Activated CD8-positive, alpha-beta memory T cell treated with anti-CD3 and anti-CD28 coated beads for 48 hours (primary cell): ENCODE measurements at places on chromosomes 2 and 18.
A peak's percentile ranks its signal among the peaks of the same experiment; 100 is the strongest.

GRCh38 chr18:43525169-43525568, 247.9 kb upstream of the SYT4 start:
- no peak for DNase-seq

GRCh38 chr2:115129536-115129935, 687.1 kb downstream of the DPP10 start:
- DNase-seq = no peak

- DNase-seq = no peak
These were observed 81.9 kb upstream of the TXNDC2 start for GRCh38 chr18:9803698-9804516.

GRCh38 chr2:126655500-126656430, at the start of gene GYPC:
Gene GYPC, plus strand, starts transcription at chr2:126656158. Its CDS starts 106 bp downstream, at chr2:126656264.
- DNase-seq = peak; percentile 32

GRCh38 chr18:8704361-8705237, 757 bp upstream of the MTCL1 start:
- DNase-seq = peak; percentile 47

GRCh38 chr2:47767880-47768609, 14.9 kb upstream of the MSH6 start:
- DNase-seq = peak; percentile 69

DNA sequence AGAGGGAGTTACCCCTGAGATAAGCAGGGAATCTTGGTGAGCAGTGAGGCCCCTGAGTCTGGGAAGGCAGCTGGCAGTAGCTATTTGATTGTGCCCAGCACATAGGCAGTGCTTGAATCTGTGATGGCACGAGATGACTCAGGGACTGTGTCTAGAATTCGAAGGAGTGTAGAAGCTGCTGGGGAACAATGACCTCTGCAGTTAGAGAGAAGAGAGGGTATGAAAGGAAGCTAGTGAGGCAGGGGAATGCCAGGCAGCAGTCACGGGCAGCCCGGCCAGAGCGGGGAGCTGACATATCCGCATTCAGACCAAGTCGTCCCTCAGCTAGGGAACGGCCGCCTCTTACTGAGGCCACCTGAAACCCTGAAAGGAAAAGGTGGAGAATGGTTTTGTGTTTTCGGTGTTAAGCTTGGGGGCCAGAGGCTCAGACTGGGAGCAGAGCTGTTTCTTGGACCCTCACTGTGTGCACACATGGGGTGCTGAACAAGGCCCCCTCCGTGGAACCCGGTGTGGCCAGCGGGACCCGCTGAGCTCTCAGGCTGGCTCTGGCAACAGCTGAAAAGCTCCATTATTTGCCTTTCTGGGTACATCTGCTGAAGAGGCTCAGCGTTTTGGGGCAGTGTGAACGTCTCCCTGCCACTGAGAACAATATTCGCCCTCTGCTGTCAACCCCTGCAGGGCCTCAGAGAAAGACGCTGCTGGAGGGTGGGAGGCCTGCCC, 32.9 kb downstream of the ARHGEF4 start:
- no peak for DNase-seq

DNA sequence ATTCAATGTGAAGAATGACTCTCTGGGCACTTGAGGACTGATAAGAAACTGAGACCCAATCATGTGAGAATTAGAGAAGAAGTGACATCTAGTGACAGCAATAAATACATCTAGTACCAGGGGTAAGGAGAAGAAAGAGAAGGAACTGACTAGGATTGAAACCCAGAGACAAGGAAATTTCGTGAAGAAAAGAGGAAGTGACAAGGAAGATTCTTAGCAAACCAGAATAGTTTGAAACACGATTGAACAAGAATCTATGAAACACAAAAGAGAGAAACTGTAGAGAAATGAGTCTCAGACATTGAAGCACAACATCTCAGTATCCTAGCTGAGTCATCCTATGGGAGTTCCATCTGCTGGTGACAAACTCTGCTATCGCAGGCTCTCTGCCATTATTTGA, 571.9 kb upstream of the PKDCC start:
- no peak for DNase-seq

DNA sequence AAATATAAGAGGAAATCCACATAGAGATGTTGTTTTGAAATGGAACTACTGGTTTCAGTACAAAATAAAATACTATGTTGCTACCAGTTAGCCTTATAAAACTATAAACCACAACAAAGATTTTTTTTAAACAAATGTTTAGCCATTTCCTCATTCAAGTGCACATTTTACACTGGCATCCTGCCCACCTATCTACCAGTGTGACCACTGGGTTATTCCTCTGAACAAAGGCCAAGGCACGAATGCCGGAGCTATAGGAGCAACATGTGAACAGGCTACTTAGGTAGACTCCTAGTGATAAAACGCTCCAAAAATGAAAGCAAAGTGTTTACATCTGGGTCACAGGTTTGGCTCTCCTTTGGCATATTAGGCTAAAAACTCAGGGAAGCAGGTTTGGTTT, 31.8 kb upstream of the SULT1C4 start:
- no peak for DNase-seq

DNA sequence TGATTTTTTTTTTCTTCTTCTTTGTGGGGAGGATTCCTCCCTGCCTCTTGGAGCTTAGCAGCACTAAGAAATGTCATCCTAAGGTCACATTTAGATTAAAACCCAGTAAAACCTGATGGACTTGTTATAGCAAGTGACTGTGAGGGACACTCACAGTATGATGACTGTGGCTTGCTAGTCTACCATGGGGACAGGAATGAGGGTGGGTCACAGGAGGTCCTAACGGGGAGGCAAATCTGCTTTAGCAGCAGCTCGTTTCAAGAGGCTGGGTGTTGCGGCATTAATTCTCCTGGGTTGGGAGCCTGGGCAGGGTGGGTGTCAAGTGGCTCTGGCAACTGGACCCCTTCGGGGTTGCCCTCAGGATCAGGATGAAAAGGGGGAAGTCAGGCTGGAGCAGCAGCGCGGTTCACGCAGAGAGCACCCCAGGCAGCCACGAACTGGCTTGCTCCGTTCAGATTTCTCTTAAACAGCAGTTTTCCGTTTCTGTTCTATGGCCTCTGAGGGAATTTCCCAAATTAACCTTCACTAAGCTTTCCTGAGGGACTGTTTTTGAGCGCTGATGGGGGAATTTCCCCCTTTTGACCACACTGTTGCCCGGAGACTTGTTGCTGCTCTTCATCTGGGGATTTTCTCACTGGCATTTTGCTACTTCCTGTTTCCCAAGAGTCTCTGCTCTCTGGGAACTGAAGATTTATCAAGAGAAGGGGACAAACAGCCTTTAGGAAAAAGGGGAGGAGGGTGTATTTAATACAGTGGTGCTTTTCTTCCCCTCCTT, 59.8 kb upstream of the PELI1 start:
- DNase-seq = no peak

GRCh38 chr2:202017940-202018339, 15.7 kb upstream of the FZD7 start:
- no peak for DNase-seq
